Left forelimb (tissue), 1 donor: ENCODE measurements at places on chromosomes 16 and 17.

- no peak for DNase-seq
These were observed 628 bp downstream of the GABARAPL2 start for GRCh38 chr16:75566758-75567255.

GRCh38 chr16:77549876-77550275 lies 115.0 kb upstream of the ADAMTS18 start:
- no peak for DNase-seq

- no peak for DNase-seq
These were observed 76.4 kb upstream of the C17orf78 start for GRCh38 chr17:37299257-37299980.

GRCh38 chr17:76865174-76865573 lies 3.0 kb upstream of the MGAT5B start:
- DNase-seq = no peak
